NCI-H1105 (cell line): ENCODE measurements at places on chromosomes 12 and 14.

DNA sequence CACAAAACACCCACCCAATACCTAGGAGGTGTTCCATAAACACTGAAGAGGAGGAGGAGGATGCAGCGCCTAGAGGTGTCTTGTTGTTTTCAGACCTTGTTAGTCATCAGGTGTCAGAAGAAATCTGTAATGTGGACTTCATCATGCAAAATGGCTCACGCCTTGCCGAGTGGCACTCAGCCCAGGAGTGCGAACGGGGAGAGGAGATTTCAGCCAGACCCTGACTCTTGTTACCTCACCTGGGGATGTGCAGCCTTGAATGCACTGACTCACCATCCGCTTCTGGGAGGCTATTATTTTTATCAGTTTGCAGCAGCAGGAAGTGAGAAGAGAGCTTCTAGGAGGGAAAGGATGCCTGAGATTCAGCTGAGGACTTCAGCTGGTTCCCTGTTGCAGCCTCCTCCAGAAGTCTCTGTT, 48.2 kb upstream of the PLXNC1 start:
- DNase-seq, result no peak

DNA sequence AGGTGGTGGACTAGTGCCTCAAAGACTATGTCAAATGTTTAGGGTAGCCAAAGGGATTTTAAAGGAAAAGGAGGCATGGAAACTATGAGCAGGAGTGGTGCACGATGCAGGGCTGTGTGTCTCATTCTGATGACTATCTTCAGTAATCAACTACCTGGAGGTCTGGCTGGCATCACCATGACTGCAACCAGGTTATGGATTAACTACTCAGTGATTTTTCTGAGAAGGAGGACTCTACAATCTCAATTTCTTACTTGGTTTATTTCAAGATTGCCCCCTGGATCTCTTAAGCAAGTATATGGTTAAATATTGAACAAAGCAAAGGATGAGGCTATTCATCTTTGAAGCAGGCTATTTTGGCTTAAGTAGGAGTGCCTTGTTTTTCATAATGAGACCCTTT, 19.2 kb upstream of the EDDM3A start:
- DNase-seq, result no peak

DNA sequence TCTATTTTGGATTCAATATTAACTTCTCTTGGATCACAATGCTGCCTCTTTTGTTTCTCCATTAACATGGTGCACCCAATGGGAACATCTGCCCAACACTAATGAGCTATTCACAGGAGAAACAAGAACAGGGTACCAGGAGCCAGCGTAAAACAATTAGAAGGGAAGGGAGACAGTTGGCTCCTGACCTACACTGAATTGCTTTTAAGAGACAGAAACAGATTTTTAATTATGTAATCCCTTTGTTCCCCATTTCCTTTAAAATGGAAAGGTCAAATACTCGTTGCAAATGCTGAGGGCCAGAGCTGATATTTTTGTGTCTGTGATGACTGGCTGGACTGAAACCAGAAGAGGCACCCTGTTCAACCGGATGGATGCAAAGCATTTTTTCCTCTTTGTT, 108.3 kb downstream of the SEC23A start:
- DNase-seq, result peak; percentile 54

DNA sequence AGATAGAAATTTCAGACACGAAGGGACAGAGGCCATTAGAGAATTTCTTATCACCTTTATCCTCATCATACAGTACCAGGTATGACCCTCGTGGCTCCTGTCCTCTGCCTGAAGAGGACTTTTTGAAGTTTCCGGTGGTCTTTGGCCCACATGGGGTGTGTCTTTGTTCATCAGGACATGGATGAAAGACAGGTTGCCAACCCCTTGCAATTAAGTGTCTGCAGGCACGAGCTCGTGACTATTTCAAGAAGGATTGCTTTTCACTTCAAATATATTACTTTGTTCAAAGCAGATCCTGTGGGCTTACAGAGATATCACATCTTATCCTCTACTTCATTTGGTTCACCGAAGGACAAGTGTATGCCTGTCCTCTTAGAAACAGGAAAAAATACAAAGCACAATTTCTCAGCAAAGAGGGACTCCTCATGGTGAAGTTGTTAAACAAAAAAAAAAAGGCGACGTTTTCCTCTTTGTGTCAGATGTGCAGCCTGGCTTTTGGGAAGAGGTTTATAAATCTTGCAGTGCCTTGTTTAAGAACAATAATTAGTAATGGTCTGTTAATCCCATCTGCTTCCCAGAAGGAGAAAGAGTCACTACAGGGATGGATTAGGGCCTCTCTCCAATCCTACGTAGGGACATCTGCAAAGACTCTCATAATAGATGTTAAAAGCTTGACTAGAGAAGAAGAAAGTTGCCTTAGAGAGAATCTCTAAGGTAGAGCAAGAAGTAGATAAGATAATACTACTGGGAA, 13.5 kb upstream of the FAM234B start:
- no peak for DNase-seq

GRCh38 chr12:89960011-89960507, 251.4 kb upstream of the ATP2B1 start:
- DNase-seq, result no peak

GRCh38 chr12:5039815-5040214, 3.9 kb upstream of the KCNA5 start:
- no peak for DNase-seq

DNA sequence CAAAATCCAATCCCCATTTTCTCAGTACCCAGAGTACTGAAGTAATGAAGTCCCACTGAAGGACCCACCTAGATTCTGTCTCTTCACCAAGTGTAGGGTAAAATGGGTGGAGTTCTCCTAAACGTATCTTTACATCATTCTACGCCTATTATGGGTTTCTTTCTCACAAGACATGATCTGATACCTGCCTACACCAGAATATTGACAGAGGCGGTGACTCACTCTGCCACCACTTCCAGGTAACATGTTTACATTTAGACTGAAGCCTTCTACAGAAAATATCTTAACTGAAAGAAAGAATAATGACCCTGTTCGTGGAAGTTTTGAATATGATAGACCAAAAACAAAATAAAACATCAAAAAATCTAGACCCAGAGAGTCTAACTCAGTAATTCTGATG, 89.8 kb downstream of the BTG1 start:
- DNase-seq, result no peak

GRCh38 chr14:56004786-56005185, 113.4 kb upstream of the PELI2 start:
- no peak for DNase-seq

DNA sequence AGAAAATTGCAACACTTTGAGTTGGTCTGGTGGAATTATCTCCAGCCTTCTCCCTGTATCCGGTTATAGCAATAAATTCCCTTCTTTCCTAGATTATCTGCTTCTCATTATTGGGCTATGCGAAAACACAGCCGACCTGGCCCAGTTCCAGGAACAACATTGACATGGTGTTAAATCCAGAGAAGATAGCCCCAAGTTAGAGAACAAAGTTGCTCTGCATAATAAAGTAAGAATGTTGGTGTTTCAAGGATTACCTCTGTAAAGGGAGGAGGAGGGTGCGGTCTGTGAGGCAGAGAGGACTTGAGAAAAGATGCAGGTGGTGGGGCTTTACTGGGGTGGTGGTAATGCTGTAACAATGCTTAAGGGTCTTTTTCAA, 12.1 kb downstream of the TCL1A start:
- no peak for DNase-seq

DNA sequence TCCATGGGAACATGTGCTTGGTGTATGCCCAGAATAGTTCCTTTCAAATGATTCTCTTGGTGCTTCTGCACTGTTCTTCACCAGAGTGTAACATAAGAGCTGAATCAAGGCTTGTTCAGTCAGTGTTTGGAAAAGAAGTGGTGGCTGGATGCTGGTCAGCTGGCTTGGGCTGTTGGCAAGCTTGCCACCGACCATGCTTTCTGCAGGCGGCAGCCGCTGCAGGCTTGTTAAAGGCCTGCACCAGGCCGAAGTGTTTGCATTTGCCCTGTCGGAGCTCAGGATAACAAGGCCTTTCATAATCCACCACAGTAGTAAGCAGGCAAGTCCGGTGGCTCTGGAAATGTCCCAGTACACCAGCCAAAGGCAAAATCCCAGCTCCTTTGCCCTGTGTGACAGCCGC, 26.9 kb downstream of the DAAM1 start:
- DNase-seq, result no peak

DNA sequence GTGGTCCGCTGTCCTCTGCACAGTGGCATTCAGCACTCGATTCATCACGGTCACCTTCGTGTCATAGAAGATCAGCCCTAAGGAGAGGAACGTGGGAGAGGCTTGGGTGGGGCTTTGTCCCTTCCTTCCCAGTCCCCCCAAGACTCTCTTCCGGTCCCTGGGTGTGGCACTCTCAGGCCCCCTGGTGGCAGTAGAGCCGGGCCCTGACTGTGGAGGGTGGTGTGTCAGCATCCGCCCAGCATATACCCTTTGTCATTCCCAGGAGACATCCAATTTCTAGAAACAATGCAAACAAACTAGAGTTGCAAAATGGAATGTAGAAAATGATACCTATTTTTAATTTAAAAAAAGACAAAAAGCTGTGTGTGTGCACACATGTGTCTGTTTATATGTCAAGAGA, 45.0 kb downstream of the TRAFD1 start:
- no peak for DNase-seq

GRCh38 chr14:24677956-24678355, 44.0 kb upstream of the GZMB start:
- DNase-seq, result no peak

GRCh38 chr12:31662176-31662849, 2.8 kb downstream of the ETFBKMT start:
- DNase-seq, result no peak

DNA sequence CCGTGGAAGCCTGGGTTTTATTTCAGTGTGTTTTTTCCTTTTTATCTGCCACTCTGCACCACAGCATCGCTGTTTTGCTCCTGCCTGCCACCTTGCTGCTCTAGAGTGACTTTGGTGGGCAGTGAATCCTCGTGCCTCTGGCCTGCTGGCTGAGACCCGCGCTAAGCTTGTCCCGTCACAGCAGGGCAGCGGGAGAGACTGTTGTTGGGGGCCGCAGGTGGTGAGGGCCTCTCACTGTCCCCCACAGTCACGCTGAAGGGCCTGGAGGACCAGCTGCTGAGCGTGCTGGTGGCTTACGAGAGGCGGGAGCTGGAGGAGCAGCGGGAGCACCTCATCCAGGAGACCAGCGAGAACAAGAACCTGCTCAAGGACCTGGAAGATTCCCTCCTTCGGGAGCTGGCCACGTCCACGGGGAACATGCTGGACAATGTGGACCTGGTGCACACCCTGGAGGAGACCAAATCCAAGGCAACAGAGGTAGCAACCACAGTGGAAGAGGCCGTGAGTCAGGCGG, 55.2 kb downstream of the CCDC92 start:
- DNase-seq, result no peak

DNA sequence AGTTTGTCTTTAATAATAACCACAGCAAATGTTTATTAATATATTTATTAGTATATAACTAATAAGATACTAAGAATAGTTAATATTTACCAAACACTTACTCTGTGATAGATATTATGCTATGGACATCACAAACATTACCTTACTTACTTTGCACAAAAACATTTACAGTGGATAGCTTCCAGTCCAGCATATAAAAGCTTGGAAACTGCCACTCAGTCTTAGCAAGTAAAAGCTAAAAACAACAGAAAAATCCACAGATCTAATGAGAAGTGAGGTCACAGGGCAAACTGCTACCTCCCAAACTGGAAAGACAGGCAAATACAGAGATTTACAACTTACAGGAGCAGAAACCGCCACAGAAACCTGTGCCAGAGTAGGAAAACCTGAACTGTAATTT, 99.8 kb downstream of the METTL25 start:
- no peak for DNase-seq

GRCh38 chr12:124501827-124502226, 65.6 kb downstream of the NCOR2 start:
- DNase-seq, result no peak

- no peak for DNase-seq
Measured at GRCh38 chr12:84924981-84925380, 12.4 kb upstream of the SLC6A15 start.

DNA sequence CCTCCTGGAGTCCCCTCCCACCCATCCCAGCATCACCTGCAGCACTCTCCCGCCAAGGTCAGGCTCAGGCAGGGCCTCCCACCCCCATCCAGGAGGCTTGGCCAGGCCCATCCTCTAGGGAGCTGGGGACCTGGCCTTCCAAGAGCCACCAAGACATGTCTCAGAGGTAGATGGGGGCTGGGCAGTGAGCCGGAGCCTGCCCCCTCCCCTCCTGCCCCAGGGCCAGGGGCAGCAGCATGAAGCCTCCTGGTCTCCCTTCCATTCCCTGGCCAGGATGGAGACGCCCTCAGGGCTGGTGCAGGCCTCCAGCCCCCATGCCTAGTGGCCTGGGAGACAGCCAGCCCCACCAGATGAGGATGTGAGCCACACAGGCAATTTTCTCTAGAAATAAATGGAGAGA, 69.3 kb upstream of the C14orf180 start:
- no peak for DNase-seq

DNA sequence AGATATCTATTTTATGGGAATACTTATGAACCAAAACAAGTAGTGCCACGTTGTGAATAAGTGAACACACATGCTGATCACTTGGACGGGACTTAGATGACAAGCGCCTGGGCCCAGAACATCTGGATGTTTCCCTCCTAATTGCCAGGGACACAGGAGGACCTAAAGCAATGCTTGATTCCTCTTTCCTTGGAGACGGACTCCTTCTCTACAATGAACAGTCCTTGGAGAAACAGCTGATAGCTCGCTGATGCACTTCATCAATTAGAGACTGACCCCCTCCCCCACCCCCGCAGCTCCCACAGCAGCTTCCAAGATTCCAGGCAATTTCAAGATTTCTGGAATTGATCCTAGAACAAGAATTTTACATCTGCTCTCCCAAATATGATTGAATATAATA, 86.4 kb downstream of the ST8SIA1 start:
- DNase-seq, result no peak

DNA sequence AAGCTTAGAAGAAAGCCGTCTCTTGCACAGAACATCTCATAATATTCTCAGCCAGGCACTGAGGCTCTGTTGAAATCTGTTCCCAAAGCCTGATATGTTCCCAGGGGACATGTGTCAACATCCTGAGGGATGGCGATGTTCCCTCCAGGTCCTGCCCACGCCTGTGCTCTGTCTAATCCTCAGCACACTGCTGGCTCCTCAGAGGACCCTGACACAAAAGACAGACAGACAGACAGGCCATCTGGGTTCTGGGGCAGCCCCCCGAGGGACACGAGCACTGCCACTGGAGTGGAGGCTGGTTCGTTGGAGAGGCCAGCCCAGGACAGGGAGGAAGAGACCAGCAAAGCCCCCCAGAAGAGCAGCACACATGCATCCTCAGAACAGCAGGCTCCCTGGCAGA, 27.8 kb downstream of the CHGA start:
- DNase-seq, result no peak

DNA sequence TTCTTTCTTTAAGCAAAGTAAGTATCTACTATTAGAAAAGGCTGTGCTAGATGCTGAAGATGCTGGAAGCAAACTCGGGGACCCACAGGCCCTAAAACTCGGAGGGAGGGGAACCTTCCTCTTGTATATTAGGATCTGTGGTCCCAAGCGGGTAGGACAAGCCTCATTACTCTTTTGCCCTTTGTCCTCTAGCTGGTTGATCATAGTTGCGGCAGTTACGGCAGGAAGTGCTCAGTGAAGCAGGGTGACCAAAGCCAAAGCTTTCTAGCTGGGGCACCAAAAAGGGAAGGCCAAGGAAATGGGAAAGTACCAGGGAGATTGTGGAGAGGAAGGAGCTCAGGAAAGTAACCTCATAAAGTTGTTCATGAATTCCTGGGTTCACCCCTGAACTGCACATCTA, 76.3 kb downstream of the SCFD1 start:
- DNase-seq, result no peak

- DNase-seq, result no peak
Measured at GRCh38 chr12:16424531-16424930, 77.1 kb downstream of the MGST1 start.
